Motor neuron (in vitro differentiated cells): ENCODE measurements at places on chromosomes 7 and 10.

GRCh38 chr10:79189181-79189580 is 120.4 kb downstream of the ZMIZ1 start:
- no peak for ATAC-seq

DNA sequence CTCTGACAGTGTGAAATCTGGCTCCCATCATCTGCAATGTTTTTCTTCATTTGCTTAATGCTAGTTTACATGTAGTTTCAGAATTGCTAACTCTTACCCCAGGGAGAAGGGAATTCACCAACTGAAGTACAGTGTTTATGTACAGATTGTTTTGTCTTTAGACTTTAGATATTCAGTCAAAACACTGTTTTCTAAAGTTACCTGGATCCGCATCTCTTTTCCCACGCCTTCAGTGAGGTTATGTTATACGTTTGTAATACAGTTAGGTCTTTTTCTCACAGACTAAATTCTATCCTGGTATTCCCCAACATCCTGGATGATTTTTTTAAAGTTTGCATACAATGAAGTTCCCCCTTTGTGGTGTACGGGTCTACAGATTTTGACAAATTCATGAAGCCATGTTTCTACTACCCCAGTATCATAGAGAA is 3.2 kb upstream of the LYZL1 start:
- ATAC-seq, result peak; percentile 50

DNA sequence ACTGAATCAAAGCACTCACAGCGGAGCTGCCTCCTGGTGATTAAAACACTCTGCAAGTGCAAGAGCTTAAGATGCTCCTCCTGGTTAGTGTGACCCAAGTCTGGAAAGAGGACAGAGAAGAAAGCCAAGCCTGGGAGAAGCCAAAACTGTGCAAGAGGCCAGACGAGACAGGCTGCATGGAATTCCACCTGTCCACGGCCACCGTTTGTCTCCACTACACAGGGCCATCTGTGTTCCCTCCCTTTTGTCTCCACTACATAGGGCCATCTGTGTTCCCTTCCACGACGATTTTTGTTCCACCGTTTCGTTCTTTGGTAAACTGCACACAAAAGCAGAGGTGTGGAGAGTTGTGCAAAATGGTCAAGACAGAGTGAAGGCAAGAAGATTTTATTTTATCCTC is 233.0 kb downstream of the DIP2C start:
- ATAC-seq, result no peak

GRCh38 chr10:104330168-104331110 is 7.8 kb downstream of the ITPRIP start:
- ATAC-seq, result peak; percentile 40
